GM23338 (cell line): ENCODE measurements at places on chromosomes 4 and X. TPM values are rescaled to one million over a fixed set of nuclear protein-coding genes. Genes with fewer than 3 reads are reported as not detected.

Gene PDLIM3
- 8.3 and 8.5 TPM in 2 replicates for polyA plus RNA-seq

Gene SRPX
- polyA plus RNA-seq = 14.3 and 16.5 TPM in 2 replicates

- no peak overlapping the region for H3K4me3 ChIP-seq
- no peak for DNase-seq
- no peak overlapping the region for H3K27ac ChIP-seq
- H3K27me3 ChIP-seq = no peaks in the 10 kb centered on the region
- no peaks in the 10 kb centered on the region for H3K36me3 ChIP-seq
- 0 out of 2 replicates have a peak, but pooled peaks cover 5% of the 10 kb centered on the region for H3K4me1 ChIP-seq
Observed at GRCh38 chrX:13047759-13048158, 3.3 kb upstream of the FAM9C start.

Gene TSPAN7
- polyA plus RNA-seq = 10.4 and 11.5 TPM in 2 replicates

Gene MAGED2
- 90.9 and 96.7 TPM in 2 replicates for polyA plus RNA-seq

Gene RBMX2
- 44.6 and 48.9 TPM in 2 replicates for polyA plus RNA-seq

- no peaks in the 10 kb centered on the region for H3K27me3 ChIP-seq
- H3K36me3 ChIP-seq = no peaks in the 10 kb centered on the region
- H3K4me1 ChIP-seq = no peaks in the 10 kb centered on the region
- H3K27ac ChIP-seq = no peak overlapping the region
- no peak for DNase-seq
Observed at GRCh38 chr4:113844369-113844768, 82.8 kb upstream of the CAMK2D start.

DNA sequence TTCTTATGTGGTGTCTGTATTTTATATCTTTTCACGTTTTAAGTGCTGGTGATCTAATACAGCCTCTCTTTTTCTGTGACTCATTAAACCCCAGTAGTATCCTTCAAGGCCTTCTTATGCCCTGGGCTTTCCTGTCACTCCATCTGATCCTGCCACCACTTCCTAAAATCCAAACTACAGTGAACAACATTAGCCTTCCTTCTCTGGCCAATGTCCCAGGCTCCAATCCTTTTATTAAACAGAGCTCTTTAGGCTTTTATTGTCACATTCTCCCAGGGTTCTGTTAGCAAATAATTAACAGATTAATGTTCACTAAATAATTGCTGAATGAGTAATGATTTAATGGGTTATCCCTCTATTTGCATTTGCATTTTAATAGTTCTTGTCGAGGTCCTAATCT, 47.9 kb upstream of the ITM2A start:
- H3K27me3 ChIP-seq = no peaks in the 10 kb centered on the region
- H3K36me3 ChIP-seq = no peaks in the 10 kb centered on the region
- no peaks in the 10 kb centered on the region for H3K4me1 ChIP-seq
- H3K4me3 ChIP-seq = no peak overlapping the region

DNA sequence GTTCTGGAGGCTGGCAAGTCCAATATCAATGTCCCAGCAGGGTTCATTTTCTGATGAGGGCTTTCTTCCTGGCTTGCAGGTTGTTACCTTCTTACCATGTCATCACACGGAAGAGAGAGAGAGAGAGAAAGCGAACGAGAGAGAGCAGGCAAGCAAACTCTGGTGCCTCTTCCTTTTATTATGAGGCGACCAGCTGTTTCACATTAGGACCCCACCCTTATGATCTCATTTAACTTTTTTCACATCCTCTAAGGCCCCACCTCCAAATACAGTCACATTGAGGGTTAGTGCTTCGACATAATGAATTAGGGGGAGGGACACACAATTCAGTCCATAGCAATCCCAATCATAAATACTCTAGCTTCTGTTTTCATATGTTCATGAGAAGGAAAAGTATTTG, 10.6 kb upstream of the GPR174 start:
- H3K4me1 ChIP-seq = no peaks in the 10 kb centered on the region; the same call in 1 of the 2 replicates
- no peaks in the 10 kb centered on the region for H3K27me3 ChIP-seq
- H3K27ac ChIP-seq = no peak overlapping the region
- no peak overlapping the region for H3K4me3 ChIP-seq
- no peak for DNase-seq

DNA sequence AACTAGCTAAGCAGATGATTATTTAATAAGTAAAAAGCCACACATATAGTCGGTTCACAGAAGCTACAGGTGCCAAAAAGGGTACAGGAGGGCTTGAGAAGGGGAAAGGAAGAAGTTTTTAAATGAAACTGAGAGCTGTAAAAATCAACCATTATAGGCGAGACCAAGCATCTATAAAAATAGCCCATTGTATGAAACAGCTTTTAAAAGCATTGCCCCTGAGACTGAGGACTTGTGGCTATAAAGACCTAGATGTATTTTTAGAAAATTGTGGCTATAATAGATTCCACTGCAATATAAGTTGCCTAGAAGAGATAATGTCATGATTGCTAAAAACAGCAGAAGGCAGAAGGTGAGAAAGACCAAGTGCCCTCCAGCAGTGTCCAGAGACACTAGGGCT, 15.0 kb upstream of the TTC29 start:
- H3K27me3 ChIP-seq = no peaks in the 10 kb centered on the region
- no peak for DNase-seq
- H3K4me3 ChIP-seq = no peak overlapping the region
- no peak overlapping the region for H3K27ac ChIP-seq
- H3K36me3 ChIP-seq = no peaks in the 10 kb centered on the region

- DNase-seq = no peak
- no peak overlapping the region for H3K4me3 ChIP-seq
- peaks cover 21% of the 10 kb centered on the region for H3K36me3 ChIP-seq
- 0 out of 2 replicates have a peak overlapping the region, but pooled peaks have one; percentile 50 for H3K27ac ChIP-seq
Observed at GRCh38 chr4:186592966-186593586, 37.7 kb upstream of the MTNR1A start.

DNA sequence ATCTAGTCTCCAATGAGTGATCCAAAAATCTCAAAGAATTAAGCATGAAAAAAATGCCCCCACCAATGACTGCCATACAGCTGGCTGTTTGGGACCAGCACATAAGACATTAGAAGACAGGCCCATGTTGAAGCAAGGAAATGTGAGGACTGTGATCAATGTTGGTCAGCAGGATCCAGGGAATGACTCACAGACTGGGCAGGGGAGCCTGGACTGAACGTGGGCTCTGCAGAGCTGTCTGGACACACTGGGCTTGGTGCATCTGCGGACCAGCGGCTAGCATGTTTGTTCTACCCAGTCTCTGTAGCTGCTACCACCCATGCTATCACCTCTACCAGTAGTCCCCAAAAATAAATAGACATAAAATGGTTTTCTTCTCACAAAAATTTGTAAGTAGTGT, 108.6 kb downstream of the PALLD start:
- H3K27ac ChIP-seq = no peak overlapping the region
- H3K36me3 ChIP-seq = no peaks in the 10 kb centered on the region
- DNase-seq = no peak
